ENCODE measurements at places on chromosomes 12 and 14.

- peak; percentile 73 for DNase-seq
Observed at GRCh38 chr12:53743266-53744129, 8.3 kb downstream of the CISTR start.

GRCh38 chr14:87799400-87799799, 193.6 kb downstream of the GALC start:
- DNase-seq = no peak

- peak; percentile 77 for DNase-seq
Observed at GRCh38 chr12:27142101-27142721, 59.8 kb upstream of the C12orf71 start.

- DNase-seq = no peak
Observed at GRCh38 chr12:57461276-57461916, 1.8 kb downstream of the GLI1 start.

- no peak for DNase-seq
Observed at GRCh38 chr12:89571491-89572195, 45.8 kb upstream of the POC1B start.

- no peak for DNase-seq
Observed at GRCh38 chr12:54132976-54133771, 55.6 kb downstream of the SMUG1 start.

DNA sequence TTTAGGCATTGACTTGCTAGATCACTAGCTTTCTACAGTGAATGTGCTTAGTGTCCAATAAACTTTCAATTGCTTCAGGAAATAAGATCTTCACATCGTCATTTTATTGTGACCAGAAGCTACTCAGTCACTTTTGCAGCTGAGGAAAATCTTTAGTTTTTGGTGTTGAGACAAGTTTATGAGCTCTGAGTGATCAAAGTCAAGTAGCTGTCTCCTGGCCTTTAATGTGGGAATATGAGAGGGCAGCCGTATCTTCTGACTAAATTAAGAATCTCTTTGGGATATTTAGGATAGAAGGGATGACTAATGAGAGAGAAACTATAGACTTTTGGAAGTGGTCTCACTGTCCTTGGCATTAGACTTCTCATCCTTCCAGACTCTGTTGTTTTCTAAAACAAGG, 21.6 kb downstream of the MSRB3 start:
- no peak for DNase-seq

- DNase-seq = no peak
Observed at GRCh38 chr14:95189367-95190132, 32.2 kb upstream of the DICER1 start.

All from kidney capillary endothelial cell (primary cell).